Activated CD4-positive, alpha-beta memory T cell treated with anti-CD3 and anti-CD28 coated beads, Interleukin-2, amount 10 ng/mL, durations not matched to agents 7 days and 5 days (primary cell): ENCODE measurements at places on chromosomes 6 and 20.

DNA sequence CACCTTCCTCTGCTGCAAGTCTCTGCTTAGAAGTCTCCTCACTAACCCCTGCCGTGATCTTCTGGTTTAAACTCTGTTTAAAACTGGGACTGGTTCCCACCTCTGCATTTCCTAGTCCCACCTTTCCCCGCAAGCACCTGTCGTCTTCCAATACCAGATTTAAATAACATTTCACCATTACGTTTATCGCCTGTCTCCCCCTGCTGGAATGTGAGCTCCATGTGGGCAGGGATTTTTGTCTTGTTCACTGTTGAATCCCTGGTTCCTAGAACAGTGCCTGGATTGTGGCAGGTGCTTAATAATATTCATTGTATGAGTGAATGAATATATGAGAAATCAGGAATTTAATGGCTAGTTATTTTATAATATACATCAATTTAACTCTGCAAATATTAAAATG, 2.7 kb downstream of the GUCA1A start:
- no peak for DNase-seq

- DNase-seq, result no peak
Observed at GRCh38 chr6:106972500-106972899, 2.0 kb downstream of the CD24 start.

- DNase-seq, result no peak
Observed at GRCh38 chr6:1767481-1768246, 157.9 kb downstream of the FOXC1 start.

DNA sequence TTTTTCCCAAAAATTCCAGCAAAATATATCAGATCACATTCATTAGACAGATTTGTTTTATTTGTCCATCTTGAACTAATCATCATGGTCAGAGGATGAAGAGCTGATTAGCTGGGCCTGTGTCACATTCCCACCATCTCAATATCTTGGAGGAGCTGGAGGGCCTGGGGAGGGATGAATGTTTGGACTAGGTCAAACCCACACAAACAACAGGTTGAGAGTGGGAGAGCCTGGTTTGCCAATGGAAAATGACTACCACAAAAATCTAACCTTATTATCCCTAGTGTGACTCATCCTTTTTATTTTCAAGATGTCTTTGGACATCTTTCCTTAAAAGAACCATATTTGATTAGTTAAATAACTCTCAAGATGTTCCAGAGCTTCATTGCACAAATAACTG, 242.4 kb downstream of the OGFRL1 start:
- no peak for DNase-seq

DNA sequence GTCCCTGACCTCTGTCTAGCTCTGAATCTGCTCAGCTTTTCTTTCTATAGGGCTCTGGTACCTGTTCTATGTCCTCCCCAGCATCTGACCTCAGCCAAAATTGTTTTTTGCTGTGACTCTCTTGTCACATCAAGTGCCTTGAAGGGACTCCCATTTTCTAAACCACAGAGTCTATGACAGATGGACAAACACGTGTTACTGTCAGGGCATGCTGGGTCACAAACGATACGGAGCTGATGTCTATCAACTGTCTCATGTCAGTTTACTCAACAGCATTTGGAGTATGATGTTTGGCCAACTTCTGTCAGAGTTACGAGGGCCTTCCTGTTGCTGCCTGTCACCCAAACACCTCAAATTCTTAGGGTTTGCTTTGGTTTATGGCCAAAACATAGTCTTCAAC, 20.5 kb downstream of the ID4 start:
- DNase-seq, result no peak

DNA sequence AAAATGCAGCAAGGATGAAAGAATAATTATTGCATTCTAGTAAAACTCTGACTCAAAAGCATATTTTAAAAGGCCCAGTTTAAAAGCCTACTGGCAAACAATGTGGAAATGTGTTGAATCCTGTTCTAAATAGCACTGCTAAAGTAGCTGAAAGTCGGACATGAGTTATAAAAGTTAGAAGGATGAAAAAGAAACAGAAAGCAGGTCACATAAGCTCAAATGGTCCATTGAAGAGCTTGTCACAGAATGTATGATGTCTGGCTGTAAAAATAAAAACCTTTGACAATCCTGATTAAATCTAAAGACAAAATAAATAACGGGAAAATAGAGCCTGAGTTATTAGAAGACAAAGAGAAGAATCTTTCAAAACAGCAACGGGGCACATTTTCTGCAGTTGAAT, 218.6 kb upstream of the UFL1 start:
- DNase-seq, result no peak

GRCh38 chr6:3744211-3744900, 7.2 kb downstream of the PXDC1 start:
- DNase-seq, result no peak

DNA sequence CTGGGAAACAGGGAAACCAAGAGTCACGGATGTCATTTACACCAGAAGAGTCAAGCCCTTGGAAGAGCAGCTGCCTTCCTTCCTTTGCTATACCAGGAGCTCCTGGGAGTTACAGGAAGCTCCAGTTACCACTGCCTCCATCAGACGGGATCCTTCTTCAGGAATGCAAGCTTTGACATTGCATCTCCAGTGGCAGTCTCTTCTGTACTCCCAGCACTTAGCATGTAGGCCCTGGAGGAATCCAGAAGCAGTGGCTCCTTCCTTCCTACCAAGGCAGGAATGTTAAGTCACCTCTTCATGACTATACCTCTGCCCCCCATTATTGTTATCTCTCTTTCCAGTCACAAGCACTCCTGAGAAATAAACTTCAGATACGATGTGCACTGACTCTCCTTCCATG, 836.0 kb downstream of the MAFB start:
- no peak for DNase-seq

DNA sequence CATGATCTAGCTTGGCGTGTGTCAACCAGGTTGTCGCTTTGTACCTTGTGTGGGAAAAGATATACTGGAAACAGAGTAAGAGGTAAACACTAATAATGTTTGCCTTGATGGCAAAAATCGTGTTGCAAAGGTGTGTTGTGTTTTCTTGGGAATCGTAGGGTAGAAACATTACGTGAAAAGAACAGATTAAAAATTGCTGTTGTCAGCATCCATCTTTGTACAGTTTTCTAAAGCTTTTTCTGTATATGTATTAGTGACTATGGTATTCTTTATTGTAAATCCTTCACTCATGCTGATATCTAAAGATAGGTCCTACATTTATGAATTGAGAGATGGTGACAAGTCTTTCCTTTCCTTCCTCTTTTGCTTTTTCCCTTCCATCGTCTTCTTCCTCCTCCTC, 116.9 kb downstream of the RPS12 start:
- DNase-seq, result no peak

DNA sequence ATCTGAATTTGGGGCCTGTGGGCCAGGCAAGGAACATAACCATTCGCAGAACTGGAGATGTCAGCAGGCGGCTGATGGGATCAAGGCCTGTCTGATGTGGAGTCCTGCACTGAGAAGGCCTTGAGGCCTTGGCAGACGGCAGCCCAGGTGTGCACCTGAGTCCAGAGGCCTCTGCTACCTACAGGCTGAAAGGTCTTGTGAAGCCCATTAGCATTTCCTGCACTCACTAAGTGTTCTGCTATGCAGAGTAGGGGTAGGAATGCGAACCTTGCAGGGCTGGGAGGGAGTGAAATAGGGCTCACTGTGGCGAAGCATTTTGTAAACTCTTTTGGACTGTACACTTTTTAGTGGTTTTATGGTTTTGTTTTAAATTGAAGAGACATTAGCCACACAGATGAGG, 48.3 kb upstream of the RNF24 start:
- no peak for DNase-seq

GRCh38 chr6:17585766-17586490, 14.2 kb upstream of the FAM8A1 start:
- DNase-seq, result no peak

DNA sequence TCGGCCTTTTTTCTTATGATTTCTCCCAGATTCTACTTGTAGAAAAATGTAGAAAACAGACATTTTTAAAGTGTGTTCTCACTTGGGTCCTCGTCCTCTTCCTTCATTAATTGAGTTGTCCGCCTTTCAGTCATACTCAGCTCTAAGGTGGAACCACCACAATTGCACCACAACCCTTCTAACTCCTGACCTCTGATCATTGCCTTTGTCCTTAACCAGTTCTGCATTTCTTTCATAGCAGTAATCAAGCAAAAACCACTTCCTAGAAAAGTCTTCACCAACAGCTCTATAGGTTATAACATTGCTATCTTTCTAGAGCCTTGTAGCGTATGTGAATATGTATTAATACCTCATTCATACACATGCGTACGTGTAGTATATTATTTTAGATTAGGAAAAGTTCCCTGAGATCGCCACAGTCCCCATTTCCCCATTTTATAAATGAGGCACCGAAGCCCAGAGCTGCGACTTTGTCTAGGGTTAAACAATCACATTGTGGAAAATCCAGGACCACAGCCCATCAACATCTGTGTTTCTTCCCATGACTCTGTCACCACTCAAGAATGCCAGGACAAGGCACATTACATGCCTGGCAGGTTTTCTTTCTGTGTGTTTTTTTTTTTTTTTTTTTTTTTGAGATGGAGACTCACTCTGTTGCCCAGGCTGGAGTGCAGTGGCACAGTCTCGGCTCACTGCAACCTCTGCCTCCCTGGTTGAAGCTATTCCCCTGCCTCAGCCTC, 175.5 kb downstream of the BTBD3 start:
- no peak for DNase-seq
